AG08395 (cell line): ENCODE measurements at places on chromosomes 4 and X.

- DNase-seq, result no peak
Observed at GRCh38 chrX:9596837-9597236, 132.0 kb downstream of the TBL1X start.

DNA sequence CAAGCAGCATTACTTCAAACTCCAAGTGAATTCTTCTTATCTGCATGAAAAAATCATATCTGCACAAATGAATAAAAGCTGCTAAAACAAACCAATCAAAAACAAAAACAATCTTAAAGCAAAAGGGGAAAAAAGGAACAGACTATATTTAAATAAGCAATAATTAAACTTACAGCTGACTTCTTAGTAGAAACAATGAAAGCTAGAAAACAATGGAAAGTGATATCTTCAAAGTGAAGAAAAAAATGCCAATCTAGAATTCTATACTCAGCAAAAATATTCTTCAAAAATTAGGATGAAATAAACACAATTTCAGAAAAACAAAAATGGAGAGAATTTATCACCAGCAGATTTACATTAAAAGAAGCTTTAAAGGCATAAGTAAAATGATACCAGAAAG, 20.0 kb downstream of the STBD1 start:
- no peak for DNase-seq

- no peak for DNase-seq
Observed at GRCh38 chrX:63754136-63754859, 30.7 kb downstream of the ARHGEF9 start.

DNA sequence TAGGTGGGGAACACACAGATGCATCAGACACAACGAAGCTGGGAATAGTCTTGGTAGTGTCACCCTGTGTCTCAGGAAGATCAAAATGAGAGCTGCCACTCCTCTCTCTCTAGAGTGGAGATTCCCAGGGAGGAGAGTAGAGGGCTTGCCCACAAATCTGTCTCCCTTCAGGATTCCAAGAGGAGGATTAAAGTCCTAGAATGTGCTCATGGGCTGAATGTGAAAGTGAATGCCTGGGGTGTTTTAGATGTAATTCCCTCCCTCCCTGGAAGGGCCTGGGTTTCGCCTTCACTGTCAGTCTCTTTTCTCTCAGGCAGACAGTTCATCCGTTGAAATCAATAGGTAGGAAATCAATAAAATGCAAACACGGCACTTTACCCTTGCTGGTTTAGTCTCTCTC, 282.6 kb upstream of the PPARGC1A start:
- no peak for DNase-seq

DNA sequence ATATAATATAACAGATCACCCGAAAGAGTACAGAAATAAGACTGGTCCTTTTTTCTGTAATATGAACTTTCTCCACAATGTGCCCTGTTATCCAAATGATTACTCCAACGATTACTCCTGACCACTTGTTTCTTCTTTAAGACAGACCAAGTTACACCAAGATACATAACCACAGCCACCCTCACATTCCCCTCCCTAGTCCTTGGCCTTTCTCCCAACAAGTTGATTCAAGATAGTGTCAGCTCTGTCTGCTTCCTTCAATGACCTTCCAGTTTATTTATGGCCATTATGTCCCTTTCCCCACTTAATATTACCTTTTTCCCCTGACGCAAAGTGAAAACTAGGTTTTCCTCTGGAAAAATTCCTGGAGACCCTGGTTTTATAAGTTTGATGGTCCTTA, 397.2 kb downstream of the FAM47B start:
- no peak for DNase-seq

GRCh38 chrX:28582511-28582910, 4.7 kb upstream of the IL1RAPL1 start:
- DNase-seq, result no peak

GRCh38 chr4:31391976-31392375, 671.8 kb downstream of the PCDH7 start:
- DNase-seq, result no peak

- DNase-seq, result no peak
Observed at GRCh38 chr4:139728146-139728545, 62.5 kb downstream of the MGST2 start.

DNA sequence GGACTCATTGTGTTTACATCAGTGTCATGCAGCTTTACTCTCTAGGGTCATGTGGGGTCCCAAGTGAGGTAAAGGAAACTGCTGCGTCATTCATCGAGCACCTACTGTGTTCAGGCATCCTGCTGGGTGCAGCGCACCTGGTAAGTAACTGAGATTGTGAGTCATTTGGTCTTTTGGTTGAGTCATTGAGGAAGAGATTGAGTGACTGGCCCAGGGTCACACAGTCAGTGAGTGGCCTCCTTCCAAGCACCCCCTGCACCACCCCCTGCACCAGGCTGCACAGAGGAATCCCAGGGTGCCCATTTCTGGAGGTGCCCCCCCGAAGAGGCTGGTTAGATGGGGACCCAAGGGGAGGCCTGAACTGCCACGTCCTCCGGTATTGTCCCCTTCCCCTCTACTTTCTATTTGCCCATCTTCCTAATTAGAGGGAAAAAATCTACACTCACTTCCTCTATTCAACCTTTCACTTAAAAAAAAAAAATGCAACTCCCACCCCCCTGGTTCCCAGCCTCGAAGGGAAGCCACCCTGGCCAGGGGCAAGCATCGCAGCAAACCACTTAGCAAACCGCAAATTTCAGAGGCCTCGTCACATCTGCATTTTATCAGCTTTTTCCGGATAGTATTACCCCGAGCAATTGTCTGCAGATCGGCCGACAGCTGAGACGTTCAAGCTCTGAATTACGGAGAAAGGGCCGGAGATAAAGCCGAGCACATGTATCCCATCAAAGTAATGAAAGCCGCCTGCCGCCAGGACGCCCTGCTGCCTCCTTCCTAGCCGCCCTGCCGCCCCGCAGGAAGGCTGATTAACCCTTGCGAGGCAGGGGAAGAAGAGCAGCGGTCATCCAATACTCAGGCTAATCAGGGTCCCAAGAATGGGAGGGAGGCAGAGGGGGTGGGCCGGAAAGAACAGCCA, 96.3 kb upstream of the MSX1 start:
- DNase-seq, result peak; percentile 56

GRCh38 chr4:187238646-187239045, 515.0 kb upstream of the FAT1 start:
- DNase-seq, result no peak

DNA sequence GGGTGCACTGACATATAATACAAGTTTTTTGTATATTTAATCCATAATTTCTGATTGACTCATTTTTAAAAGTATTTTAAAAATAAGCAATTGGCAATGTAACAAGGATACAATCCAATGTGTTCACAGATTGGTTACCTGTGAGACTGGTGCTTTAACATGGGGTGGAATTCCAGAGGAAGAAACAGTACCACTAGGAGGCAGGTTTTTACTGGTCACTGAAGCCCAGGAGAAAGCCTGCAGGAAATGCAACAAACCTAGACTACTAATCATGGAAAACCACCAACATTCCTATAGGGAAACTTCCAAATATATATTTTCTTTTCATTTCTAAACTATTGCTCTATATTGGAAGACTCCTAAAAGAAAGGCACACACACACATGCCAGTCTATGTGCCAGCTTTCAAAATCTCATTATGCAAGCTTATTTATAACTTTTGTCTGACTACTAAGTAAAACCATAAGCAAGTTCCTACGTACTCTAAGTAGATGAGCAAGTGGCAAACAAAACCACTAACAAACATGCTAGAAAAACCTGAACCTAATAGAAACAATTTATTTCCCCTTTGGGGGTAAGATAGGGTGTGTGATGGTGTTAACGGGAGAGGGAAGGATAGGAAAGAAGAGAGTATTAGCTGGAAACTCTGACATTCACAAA, 19.2 kb downstream of the G3BP2 start:
- DNase-seq, result peak; percentile 40

DNA sequence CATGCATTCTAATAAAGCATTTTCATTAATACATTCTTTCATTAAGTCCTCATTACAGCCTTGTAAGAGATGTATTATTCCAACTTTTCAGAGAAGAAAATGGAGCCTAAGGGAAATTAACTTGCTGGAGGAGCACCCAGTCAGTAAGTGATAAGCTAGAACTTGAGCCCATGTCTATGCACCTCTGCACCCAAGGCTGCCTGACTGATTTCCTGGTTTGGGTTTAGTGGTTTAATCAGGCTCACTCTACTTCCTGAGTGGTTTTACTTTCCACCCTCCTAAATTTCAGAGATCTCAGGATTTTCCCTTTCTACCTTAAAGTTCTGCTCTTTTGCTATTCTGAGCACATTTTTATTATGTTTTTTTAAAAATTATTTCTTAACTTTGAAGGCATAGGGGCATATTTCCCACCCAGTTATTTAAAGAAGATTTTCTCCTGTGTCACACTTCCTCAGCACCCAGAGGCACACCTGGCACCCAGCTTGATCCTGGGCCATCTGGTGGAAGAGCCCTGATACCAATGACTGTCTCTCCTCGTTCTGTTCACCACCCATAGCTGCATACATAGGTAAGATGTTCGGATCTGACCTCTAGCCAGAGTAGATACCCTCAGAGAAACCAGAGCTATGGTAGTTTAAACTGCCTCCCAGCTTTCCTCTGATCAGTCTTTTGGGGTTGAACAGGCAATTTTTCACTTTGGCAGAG, 10.4 kb downstream of the CORIN start:
- no peak for DNase-seq

DNA sequence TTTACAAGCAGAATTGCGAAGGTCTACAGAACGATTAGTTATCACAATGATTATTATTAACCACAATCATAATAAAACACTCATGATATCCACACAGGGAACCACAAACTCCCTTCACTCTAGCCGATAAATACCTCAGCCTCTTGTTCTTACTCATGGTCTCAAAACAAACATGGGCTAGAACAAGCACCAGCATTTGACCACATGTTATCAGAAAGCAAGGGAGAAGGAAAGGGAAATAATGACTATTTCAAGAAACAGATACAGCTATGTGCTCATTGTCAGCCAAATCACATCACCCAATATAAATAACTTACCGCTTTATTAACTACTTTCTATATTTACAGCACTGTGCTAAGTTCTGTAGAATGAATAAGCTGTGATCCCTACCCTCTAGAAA, 663.2 kb upstream of the HTR2C start:
- DNase-seq, result no peak

- no peak for DNase-seq
Observed at GRCh38 chr4:83062739-83063138, 27.8 kb downstream of the COPS4 start.

DNA sequence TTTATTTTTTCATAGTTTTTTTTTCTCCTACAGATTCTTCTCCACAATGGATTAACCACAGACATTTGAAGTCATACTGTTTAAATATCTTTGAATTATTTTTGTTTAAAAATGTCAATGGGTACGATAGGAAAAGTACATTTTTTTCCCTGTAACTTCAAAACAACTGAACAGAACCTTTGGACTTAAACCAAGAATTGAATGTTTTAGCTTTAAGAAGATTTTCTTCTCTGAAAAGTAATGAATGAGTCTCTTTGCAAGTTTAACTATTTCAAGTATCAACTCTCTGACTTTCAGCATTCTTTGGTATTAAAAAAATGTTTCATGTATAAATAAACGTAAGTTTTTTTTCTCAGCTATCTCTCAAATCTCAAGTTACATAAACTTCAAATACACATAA, 364.3 kb downstream of the FBXO8 start:
- DNase-seq, result no peak

DNA sequence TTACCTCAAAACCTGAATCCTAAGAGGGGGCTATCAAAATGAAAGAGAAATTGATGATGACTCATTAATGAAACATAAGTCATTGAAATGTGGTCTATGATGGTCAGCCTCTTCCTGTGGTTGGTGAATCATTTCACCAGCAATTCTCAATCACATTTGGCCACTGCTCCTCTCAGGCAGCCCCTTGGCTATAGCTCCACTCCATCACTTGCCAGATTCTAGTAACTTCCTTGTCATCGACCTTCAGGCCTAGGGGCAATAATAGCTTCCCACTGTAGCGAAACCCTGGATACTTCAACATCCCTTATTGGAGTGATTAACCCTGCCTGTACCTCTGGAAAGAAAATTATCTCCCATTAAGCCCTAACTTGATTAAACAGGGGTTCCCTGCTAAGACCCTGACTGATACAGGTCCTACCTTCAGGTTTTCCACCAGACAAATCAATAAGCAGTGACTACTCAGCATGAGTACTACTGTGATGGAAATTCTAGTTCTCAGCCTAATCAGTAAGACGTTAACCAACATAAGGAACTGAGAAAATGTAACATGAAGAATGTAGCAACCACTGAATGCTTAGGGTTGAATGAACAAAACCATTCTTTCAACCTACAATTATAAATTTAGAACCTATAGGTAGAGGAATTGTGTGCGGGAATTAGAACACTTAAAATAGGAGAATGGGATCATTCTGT, 30.4 kb downstream of the ADH7 start:
- peak; percentile 87 for DNase-seq

DNA sequence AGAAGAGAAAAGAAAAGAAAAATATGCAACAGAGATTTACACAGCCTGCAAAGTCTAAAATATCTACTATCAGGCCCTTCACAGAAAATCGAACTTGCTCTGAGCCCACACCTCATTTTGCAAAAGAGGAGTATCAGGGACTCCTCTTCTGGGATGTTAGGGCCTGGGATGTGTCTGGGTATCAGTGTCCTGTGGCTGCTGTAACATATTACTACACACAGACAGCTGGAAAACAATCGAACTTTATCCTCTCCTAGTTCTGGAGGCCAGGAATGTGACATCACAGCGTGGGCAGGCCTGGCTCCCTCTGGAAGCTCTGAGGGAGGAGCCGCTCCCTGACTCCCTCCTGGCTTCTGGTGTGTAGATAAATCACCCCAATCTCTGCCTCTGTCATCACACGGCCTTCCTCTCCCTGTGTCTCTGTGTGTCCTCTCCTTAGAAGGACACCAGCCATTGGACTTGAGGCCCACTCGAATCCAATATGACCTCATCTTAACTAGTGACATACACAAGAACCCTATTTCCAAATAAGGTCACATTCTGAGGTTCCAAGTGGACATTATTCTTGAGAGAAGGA, 52.9 kb downstream of the PPP2R2C start:
- peak; percentile 17 for DNase-seq

GRCh38 chr4:111813555-111814140, 331.6 kb upstream of the FAM241A start:
- no peak for DNase-seq

- DNase-seq, result no peak
Observed at GRCh38 chr4:32909736-32910135, 2189.6 kb downstream of the PCDH7 start.

GRCh38 chr4:16834814-16835213, 63.6 kb downstream of the LDB2 start:
- no peak for DNase-seq
